LoVo (cell line): ENCODE measurements at places on chromosomes 11 and 22.

GRCh38 chr11:33672273-33672672 is 28.4 kb downstream of the C11orf91 start:
- DNase-seq: no peak

- DNase-seq: no peak
These were observed 64.5 kb downstream of the TP53I11 start for GRCh38 chr11:44885919-44886789.

GRCh38 chr11:78763664-78764063 is 189.0 kb upstream of the NARS2 start:
- no peak for DNase-seq

DNA sequence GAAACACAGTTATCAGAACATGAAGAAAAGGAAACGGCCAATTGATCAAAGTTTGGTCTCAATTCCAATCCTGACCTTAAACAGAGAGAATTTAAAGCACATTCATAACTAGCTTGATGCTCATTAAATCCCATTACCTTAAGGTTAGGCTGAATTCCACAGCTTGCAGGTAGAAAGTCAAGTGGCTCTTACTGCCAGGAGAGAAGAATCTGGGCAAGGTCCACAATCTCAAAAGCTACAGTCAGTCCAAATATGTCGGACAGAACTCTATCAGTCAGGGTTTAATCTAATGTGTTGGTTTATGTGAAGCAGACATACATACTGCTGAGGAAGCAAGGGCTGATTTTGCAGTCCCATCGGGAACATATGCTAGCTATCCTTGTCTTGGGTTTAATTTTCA is 348.8 kb downstream of the SOX6 start:
- no peak for DNase-seq

GRCh38 chr11:64810891-64811272 is 531 bp upstream of the MEN1 start:
- no peak for DNase-seq

- no peak for DNase-seq
These were observed 154.2 kb upstream of the TTC12 start for GRCh38 chr11:113159988-113160807.

- peak; percentile 69 for DNase-seq
These were observed at the start of gene FAM83F for GRCh38 chr22:39994566-39995392. FAM83F (plus strand) TSS chr22:39994954; CDS start chr22:39995043, 89 bp downstream.

- DNase-seq: no peak
These were observed 14.6 kb downstream of the ACAT1 start for GRCh38 chr11:108135845-108136544.

GRCh38 chr11:130369713-130370112 is 55.0 kb upstream of the ZBTB44 start:
- DNase-seq: no peak

DNA sequence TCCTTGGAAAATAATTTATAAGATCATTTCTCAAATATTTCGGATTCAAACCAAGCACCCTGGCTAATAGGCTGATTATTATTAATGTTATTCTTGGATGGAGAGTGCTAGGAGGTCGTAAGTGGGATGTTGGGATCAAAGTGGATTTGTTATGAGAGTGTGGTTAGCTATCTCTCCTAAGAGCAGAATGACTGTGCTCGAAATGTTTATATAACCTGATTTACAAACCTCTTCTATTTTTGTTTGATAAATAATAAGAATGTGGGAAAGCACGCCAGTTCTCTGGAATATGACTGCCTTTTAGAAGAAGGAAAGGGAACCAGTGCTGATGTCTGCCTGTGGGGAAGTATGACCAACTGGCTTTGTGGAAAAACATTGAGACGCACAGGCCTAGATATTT is 527.5 kb downstream of the NTM start:
- no peak for DNase-seq

- no peak for DNase-seq
These were observed 32.6 kb upstream of the PICALM start for GRCh38 chr11:86101493-86101892.

DNA sequence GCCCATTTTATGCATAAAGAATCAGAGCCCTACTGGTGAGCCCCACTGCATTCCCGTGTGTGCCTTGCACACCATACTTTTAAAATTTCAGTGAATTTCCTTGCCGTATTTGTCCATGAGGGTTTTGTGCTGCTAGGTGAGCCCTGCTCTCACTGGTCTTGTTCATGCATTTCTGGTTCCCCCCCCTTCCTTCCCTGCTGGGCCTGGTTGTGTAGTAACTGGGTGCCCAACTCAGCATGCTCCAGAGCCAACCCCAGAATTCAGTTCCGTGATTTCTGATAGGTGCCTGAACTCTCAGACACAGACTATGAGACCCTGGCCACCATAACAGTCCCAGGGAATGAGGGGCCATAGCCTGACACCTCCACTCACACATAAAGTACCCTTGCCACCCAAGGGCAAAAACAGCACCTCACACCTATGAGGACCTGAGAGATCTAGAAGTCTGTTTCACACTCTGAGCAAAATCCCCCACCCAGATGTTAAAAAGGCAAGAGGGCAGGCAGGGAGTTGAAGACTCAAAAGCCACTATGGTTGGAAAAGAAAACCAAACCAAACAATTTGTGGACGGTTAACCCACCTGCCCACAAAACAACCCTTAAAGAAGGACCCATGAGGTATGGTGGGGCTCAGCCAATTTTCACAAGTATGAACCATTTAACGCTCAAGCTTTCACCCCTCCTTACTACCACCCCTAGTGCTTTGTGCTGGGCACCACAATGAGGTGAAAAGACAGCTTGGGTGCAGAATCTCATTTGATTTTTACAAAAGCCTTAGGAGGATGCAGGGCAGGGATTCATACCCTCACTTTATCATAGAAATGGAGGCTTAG is 16.8 kb upstream of the IL10RA start:
- DNase-seq: no peak

GRCh38 chr22:48743601-48744282 is 1083.9 kb downstream of the BRD1 start:
- DNase-seq: no peak

- no peak for DNase-seq
These were observed 77.1 kb upstream of the CD82 start for GRCh38 chr11:44488165-44488965.

DNA sequence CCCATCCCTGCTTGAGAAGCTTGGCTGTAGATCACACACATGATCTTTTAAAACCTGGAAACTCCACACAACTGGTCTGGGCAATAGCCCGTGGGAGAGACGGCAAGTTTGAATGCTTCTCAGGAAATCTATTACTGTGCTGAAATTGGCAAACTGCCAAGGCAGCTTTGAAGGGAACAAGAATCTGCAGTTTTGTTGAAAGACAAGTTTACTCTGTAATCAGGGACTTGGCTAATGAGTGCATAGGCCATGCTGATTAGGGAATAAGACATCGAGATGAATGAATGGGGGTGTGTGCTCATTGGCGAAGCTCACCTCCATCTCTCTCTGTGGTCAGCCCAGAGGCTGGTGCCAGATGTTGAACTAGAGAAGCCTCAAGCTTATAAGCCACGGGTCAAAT is 218.8 kb downstream of the HIPK3 start:
- no peak for DNase-seq

DNA sequence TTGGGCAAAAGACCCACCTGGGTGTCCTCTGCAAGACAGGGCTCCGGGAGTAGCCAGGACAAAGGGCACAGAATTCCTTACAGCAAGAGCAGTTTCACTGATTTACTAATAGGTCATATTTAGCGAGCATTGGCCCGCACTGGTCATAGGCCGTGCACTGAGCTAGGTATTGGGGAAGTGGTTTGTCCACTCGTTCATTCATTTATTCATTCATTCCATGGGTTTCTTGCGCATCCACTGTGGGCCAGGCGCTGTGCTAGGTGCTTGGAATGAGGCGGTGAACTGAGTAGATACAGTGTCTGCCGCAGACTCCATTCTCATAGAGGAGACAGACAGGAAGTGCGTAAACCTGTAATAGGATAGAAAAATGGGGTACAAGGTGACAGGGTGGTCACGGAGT is 13.2 kb upstream of the LINC01488 start:
- DNase-seq: no peak
